H1 (cell line): ENCODE measurements at places on chromosomes 12 and 14.

GRCh38 chr12:132765361-132765760 lies 3.7 kb upstream of the ANKLE2 start:
- DNase-seq, result no peak

DNA sequence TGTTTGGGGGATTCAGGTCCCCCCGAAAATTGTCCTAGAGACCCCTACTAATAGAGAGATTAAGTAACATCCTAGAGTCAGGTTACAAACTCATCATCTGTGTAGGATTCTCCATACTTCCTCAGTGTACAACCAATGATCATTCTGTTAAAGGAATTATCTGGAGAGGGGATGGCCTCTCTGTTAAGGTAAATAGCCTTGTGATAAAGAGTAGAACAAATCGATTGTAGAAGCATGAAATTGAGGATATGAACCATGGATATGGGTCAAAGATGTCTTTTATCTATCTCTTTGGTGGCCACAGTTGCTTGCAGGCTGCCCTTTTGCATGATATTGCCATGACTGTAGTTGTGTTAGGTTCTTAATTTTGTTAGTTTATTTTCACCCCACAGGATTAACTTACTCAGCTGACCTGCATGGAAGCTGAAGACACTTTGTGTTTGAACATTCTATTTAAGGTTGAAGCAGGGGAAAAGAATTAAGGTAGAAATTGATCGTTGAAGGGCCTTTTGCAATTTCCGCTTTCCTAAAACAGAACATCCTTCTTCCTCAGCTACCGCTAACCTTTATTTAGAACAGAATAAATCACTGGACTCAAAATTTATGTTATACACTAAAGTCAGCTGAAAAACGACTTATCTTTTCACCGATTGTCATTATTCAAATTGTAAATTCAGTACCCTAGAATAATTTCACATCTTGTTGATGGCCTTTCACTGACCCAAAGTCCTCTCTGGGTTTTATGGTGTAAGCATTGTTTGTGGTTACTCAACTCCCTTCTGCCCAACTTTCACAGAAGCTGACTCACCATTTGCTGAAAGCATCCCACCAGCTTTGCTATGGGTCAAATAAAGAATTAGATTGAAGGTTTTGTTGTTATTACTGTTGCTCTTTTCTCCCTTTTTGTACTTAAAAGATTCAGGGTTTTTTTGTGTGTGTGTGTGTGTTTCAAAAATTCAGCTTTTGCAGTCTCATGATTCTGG lies 52.3 kb downstream of the IRAK3 start:
- no peak for DNase-seq

GRCh38 chr12:53817021-53817389 lies 65.2 kb upstream of the CISTR start:
- DNase-seq, result no peak

DNA sequence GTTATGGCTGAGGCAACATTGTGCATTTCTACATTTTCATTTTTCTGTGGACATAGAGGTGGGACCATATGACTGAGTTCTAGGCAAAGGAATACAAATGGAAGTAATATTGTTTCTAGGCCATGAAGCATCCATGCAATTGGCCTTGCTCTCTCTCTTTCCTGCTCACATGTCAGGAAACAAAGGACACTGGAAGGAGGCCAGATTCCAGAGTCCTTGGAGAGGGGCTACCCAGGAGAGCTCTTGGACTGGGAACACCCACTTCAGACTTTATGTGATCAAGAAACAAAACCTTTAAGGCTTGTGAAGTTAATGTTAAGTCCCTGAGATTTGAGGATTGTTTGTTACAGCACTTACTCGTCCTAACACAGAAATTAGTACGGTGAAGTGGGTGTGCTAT lies 32.8 kb downstream of the PDZRN4 start:
- no peak for DNase-seq

- DNase-seq, result no peak
These were observed 1589.7 kb upstream of the FLRT2 start for GRCh38 chr14:83940253-83940652.

- DNase-seq, result no peak
These were observed 3.0 kb downstream of the SMCO3 start for GRCh38 chr12:14810953-14811483.

DNA sequence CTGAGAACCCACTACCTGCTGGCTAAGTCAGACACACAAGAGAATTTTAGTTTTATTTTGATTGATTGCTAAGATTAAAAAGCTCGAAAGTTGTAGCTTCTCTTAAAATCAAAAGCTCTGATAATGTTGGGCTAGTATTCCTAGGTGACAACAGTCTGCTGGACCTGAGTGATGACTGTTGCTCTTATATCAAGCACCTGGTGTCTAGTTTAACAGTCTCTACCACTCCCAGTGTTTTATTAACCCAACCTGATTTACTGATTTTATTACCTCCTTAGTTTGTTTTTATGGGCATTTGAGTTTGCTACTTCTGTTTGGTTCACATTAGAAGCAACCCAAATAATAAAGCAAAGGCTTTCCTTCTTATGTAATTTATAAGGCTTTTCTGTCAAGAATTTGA lies 41.8 kb downstream of the ATP6V1D start:
- no peak for DNase-seq

GRCh38 chr14:65748796-65749195 lies 336.3 kb downstream of the FUT8 start:
- no peak for DNase-seq

DNA sequence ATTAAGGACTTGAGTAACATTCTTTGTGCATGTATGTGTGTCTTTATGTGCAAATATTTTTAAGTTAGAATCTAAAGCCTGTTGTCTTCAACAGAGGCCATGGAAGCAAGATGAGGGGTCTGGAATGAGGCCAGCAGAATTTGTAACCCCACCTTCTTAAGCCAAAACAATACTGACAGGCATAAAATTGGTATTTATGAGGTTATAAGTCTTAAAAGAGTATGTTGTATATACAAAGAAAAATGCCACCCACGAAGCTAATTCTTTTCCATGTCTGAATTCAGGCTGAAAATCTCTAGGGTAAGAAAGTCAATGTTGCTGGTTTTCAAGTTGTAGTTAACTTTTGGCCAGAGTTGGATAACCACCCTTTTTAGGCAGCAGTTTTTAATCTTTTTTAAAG lies 86.2 kb upstream of the TMTC1 start:
- no peak for DNase-seq

DNA sequence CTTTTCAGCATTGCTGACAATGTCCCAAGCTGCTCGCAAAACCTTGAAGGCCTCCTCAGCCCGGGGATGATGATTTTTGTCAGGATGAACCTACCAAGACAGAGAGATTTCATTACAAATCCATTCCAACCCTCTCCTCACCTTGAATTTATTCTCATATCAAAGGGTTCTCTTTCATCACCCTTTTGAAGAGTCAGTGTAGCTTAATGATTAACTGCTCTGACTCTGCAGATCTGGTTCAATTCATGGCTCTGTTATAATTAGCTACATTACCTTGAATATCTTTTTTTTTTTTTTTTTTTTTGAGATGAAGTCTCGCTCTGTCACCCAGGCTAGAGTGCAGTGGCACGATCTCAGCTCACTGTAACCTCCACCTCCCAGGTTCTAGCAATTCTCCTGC lies 5.6 kb downstream of the ORMDL2 start:
- DNase-seq, result no peak

DNA sequence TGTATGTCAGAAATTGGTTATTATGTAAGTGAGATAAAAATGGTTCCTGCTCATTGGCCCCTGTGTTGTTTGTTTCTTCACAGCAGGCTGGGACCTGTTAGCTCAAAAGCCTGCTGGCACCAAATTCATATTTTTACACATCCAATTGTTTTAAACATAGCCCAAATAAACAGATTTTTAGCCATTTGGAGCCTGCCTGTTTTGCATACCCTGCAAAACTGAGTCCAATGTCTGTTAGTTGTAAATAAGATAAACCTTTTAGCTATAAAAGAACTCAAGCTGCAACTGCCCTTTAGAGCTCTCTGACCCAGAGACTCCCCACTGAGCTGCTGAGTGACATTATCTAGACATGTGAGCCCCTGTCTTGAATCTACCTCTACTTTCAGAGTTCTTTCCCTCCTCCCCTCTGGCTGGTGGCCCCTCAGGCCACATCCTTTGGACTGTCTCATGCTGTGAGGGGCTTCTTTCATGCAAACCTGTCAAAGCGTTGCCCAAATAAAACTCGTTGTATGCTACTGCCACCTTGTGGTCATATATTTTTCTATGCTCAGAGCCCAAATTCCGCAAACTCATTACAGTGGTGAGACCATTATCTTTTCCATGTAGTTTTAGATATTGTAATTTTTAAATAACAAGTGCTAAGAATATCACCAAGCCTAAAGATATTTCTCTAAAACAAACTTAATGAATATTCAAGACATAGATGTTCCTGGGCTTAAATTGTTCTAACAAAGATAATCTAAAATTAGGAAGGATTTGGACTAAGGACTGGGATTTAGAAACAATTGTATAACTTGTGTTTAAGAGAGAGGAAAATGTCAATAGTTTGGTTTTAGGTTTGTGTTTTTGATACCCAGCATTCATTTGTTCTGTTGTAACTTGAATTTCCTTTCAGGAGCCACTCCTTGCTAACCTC lies 337.9 kb downstream of the AACS start:
- DNase-seq, result peak; percentile 64

DNA sequence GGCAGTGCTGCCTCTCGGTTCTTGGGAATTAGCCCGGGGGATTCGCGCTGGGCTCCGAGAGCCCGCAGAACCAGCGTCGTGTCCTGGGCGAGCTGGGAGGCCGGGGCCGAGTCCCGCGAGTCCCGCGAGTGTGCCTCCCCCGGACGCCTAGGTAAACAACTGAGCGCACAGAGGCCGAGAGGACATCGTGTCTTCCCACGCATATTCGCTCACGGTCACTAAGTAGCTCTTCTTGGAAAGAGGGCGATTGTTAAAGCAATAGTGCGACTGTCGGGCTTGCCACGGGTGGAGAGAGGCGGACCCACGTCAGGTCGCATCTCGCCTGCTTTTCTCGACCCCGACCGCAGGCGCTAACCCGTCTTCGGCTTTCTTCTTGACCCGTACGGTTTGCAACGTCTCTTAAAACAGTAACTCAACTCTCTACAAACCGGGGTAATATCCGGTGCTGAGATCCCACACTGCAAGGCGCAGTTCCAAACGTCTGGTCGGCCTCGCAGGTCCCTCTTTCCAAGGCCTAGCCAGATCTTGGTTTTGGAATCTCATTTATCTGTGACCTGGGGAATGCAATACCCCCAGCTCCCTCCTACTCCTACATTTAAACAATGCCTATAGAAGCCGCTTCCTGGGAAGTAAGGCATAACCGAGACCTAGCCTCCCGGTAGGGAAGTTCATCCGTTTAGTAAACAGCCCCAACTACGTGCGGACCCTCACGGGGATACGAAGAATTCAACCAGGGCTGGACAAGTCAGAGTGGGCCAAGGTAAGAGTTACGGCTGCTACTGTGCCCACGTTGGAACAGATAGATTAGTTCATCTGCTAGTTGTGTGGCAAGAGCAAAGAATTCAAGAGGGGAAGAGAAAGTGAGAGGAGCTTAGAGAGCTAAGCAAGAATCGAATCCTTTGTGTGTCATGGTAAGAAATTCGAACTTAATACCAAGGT lies 736 bp upstream of the PHLDA1 start:
- no peak for DNase-seq

- no peak for DNase-seq
These were observed 106.2 kb upstream of the PDE3A start for GRCh38 chr12:20262119-20262518.

DNA sequence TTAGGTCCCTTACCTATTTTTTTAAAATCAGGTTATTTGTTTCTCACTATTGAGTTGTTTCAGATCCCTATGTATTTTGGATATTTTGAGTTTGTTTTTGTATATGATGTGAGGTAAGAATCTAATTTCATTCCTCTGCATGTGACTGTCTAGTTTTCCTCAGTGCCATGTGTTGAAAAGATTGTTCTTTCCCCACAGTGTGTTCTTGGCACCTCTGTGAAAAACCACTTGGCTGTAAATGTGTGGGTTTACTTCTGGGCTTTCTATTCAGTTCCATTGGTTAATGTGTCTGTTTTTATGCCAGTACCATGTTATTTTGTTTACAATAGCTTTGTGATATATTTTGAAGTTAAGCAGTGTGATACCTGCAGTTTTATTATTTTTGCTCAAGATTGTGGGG lies 1516.4 kb downstream of the AACS start:
- DNase-seq, result no peak

DNA sequence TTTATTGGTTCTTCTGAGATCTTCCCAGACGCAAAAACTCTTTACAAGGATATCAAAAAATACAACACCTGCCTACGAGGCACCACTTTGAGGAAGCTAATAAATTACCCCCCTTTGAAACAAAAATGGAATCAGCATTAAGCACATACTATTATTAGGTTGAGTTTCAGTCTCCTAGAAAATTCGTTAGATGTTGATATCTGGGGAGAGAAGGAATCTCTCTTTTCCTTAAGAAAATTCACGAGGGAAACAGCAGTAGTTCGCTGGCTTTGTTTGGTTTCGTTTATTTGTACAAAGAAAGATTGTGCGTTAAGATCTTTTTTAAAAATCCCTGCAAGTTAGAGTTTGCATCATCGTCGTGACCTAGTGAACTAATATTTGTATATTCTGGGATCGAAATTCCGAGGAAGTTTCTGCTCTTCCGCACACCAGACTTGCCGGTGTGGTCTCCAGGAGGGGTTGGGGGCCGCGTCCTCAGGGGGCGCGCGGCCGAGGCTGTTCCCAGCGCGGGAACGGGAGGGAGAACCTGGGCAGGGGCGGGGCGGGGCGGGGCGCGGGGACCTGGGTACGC lies 12.1 kb downstream of the NKX2-1 start:
- no peak for DNase-seq

DNA sequence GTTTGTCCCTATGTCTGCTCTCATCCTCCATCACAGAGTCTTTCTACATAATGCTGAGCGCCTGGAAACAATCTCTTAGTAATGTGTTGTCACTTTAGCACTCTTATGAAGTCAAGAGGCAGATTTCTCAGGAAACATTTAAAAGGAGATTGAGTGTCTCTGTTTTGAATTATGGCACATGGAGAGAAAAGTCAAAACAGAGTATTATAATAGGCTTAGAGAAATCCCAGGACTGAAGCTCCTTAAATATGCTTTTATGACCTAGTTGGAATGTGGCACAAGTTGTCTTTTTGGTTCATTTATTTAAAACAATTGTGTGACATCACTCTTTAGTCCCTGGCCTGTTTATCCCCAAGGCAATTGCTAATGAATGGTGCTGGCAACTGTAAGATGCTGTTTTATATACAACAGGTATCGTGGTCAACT lies 117.8 kb upstream of the HIF1A start:
- no peak for DNase-seq

- DNase-seq, result no peak
These were observed 11.5 kb downstream of the CHGA start for GRCh38 chr14:92934196-92935085.

- DNase-seq, result peak; percentile 88
These were observed 932.3 kb downstream of the DIO2 start for GRCh38 chr14:79278798-79279644.

GRCh38 chr14:61329478-61330051 lies 8.2 kb downstream of the PRKCH start:
- DNase-seq, result no peak

- DNase-seq, result no peak
These were observed 4.3 kb downstream of the TM7SF3 start for GRCh38 chr12:27009881-27010301.

- DNase-seq, result no peak
These were observed 27.3 kb downstream of the CHST11 start for GRCh38 chr12:104484079-104484478.
